ENCODE measurements at places on chromosomes 5 and 9. TPM values are rescaled to one million over a fixed set of nuclear protein-coding genes. Genes with fewer than 3 reads are reported as not detected.

The KIAA1958 gene
- 1.5 TPM for total RNA-seq

The ARL14EPL gene
- 0.10 TPM for total RNA-seq

The KLHL3 gene
- 0.07 TPM for total RNA-seq

The GABRP gene
- total RNA-seq, result not detected

The TMEM171 gene
- total RNA-seq, result 4.6 TPM

The HAPLN1 gene
- not detected for total RNA-seq

The FOXD4 gene
- 0.34 TPM for total RNA-seq

The HMMR gene
- 24.2 TPM for total RNA-seq

The NIPSNAP3A gene
- total RNA-seq, result 13.8 TPM

The NUDT12 gene
- 1.4 TPM for total RNA-seq

The MEIKIN gene
- total RNA-seq, result not detected

The CACFD1 gene
- 2.5 TPM for total RNA-seq

The COQ4 gene
- total RNA-seq, result 58.3 TPM

The GPR151 gene
- not detected for total RNA-seq

The HMHB1 gene
- total RNA-seq, result not detected

The CFAP77 gene
- total RNA-seq, result not detected

The FGF18 gene
- 4.8 TPM for total RNA-seq

All from A549 treated with dexamethasone at 1 μM for 4 hours (cell line).